ENCODE measurements at places on chromosomes 11 and 22. TPM values are rescaled to one million over a fixed set of nuclear protein-coding genes. Genes with fewer than 3 reads are reported as not detected.

RANGAP1 gene
- polyA plus RNA-seq: 25.7 TPM

MS4A4E gene
- 1.4 TPM for polyA plus RNA-seq

APOL1 gene
- 5.0 TPM for polyA plus RNA-seq

OR51B5 gene
- 0.19 TPM for polyA plus RNA-seq

DNA sequence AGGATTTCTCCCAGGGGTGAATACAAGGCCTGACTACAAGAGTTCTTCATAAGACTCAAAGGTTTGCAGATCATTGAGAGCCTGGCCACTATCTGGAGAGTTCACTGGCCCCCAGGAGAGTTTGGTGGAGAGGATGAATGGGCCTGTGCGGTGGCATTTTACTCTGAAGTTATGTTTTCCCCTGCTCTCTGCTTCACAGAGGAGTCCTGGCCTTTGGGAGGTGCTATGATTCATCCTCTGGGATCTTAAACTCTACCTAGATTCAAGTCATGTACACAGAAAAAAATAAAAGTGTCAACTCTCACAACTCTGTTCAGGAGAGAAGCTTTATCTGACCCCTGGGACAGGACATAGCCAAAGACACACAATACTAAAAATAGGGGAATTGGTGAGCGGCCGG lies 159.1 kb upstream of the CARD18 start:
- no peak for DNase-seq

GRCh38 chr11:72001285-72001684 lies 2.6 kb downstream of the IL18BP start:
- DNase-seq: no peak

DNA sequence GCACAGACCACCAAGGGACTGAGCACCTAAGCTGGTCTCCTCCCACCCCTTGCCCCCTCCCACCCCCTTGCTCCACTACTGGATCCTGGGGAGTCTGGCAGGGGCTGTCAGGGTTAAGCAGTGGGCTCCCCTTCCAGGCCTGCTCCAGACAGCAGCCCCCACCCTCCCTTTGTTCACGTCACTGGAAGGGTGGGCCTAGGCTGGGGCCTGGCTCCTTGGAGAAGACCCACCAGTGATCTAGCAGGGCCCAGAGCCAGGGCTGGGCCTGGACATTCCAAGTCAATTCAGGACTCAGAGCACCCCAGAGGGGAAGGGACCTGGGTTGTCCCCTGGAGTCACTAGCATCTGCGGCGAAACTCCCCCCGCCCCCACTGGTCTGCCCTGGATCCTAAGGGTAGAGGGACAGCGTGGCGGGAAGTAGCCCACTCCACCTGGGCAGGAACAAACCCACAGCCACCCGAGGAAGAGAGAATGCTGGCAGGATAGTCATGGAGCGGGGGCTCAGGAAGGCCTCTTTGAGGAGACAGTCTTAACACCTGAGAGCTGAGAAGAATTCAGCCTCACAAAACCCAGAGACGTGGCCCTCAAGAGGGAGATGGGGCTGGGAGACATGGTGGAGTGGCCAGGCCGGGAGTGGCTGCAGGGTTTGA lies 45.8 kb downstream of the IGLL1 start:
- DNase-seq: no peak

DNA sequence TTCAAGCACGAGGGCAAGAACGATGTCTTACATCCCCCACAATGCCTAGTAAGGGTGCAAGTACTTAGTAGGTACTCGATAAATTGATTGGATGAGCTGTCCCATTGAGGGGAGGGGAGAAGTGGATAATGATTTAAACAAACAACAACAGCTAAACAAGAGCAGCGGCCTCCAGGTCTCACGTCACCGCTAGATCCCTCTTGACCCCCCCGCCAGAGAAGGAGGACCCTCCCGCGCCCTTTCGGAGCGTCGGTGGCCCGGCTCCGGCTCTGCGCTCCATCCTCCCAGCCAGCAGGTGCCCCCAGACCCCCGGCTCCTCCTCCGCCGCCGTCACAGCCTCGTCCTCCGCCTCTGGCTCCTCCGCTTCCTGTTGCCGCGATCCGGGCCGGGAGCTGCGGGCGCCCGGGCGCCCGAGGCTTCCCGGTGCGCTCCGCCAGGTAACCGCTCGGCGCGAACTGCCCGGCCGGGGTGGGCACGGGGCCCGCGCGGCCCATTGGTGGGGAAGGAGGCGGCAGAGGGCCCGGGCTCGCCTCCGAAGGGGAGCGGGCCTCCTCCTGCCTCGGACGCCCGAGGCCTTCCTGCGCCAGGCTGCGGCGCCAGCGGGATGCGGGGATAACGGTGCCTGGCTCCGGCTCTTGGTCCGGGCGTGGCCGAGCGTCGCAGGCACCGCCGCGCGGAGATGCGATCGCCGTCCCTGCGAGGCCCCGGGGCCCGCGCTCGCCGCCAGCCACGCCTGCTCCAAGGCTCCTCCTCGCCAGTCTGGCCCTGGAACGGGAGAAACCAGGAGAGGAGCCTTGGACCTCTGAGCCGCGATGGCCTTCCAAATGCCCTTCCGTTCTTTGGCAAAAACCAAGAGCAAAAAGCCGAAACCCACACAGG lies at the start of gene TLCD5:
TLCD5 (plus strand) TSS at position 368 of the 879 bp plus-strand sequence. CDS start 2,143 bp downstream, outside the sequence.
- DNase-seq: peak; percentile 61

DNA sequence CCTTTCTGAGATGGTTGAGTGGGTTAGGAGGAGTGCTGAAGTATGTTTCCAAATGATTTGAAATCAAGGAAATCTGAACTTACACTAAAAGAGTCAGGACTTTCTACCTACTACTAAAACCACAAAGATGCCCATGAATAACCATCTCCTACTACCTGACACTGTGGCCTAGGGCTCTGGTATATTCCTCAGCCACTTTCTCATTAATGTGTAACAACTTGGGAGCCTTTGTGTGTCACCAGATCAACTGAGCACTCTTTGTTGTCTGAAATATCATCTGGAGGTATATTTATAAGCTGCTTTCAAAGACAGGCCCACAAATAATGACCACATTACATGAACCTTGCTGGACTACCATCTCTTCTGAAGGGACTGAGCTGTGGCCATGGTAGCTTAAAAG lies 43.9 kb downstream of the RELT start:
- DNase-seq: no peak

Data from muscle of arm (tissue), 14 donors.